ENCODE measurements at places on chromosomes 11 and 22.

GRCh38 chr22:25051983-25052710, 99.6 kb downstream of the KIAA1671 start:
- DNase-seq: no peak

- no peak for DNase-seq
Observed at GRCh38 chr11:3995949-3996554, 98.5 kb upstream of the RRM1 start.

DNA sequence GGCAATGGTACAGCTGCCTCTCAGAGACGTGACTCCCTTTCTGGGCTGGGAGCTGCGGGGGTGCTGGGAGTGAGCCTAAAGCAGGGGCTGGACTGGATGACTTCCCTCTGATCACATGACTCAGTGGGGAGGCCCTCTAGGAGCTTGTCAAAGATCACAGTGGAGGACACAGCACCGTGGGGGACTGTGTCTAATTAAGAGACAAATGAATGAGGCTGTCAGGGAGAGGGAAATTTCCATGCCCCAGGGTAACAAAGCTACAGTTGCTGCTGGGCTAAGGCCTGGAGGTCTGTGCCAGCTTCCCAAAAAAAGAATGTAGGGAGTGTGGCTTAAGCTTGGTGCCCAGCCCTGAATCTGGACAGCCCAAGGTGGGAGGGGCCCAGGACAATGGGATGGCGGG, 262.8 kb upstream of the PLET1 start:
- DNase-seq: no peak

DNA sequence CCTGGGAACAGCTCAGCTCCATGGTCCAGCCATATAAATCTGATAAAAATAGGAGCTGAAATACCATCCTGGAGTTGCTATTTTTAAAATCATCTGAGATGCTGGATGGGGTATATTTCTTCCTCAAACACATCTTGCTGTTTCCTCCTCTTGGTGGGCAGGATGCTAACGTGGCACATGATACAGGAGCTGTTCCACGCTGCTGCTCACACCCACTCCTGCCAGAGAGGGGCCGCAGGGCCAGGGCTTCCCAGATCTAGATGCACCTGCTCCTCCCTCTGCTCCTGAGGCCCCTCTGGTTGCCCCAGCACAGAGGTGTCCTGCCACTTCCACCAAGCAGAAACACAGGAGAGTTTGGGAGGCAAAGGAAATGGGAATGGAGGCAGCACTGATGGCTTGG, 3.3 kb upstream of the ST3GAL4 start:
- no peak for DNase-seq

DNA sequence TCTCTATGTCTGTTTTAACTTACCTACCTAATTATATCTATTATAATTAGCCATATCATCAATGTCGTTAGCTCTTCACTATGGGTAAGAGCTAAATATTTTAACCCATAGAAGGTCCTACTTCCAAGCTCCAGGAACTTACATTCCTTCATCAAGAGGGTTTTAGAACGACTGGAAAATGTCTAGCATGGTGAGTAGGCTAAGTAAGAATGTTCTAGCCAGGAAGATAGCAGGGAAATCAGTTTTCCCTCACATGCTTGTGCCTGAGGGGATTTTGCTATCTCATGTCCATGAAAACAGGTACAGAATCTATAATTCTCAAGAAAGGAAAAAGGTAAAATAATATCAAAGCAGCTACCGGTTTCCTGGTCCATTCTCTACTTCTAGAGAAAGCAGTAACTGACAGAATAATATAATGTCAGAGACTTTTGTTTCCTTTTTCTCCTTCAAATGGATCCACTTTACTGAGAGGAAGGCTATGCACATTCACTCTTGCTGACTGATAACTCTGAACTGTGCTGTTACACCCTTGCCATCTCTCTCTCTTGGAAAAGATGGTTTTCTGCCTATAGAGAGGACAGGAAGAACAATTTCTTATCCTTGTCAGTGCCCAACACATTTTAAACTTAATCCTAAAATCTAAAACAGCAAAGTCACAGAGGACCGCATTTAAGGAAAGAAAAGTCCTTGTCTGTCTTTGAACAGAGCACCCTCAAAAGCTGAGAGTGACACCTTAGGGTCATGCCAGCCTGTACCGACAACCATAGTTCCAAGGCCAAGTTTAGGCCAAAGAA, 67.0 kb downstream of the MAML2 start:
- DNase-seq: no peak

Measured in stimulated activated CD8-positive, alpha-beta memory T cell treated with anti-CD3 and anti-CD28 coated beads, Interleukin-7, amount 100 ng/mL, for 1 hour (primary cell).